ENCODE measurements at places on chromosomes 4 and X. TPM values are rescaled to one million over a fixed set of nuclear protein-coding genes. Genes with fewer than 3 reads are reported as not detected.

GIMD1 gene
- polyA plus RNA-seq, result not detected

RPL10 gene
- 4,008 TPM for polyA plus RNA-seq

SPACA5 gene
- polyA plus RNA-seq, result not detected

PCDH18 gene
- polyA plus RNA-seq, result 158 TPM

MAP3K15 gene
- 5.3 TPM for polyA plus RNA-seq

Measured in right renal pelvis (tissue), 4 donors.